Neural crest cell (in vitro differentiated cells): ENCODE measurements at places on chromosomes 1 and 21. TPM values are rescaled to one million over a fixed set of nuclear protein-coding genes. Genes with fewer than 3 reads are reported as not detected.

- no peak for DNase-seq
Observed at GRCh38 chr1:226711976-226712741, 26.9 kb downstream of the ITPKB start.

Gene LAMC1
- 82.0 and 85.8 TPM in 2 replicates for total RNA-seq

DNA sequence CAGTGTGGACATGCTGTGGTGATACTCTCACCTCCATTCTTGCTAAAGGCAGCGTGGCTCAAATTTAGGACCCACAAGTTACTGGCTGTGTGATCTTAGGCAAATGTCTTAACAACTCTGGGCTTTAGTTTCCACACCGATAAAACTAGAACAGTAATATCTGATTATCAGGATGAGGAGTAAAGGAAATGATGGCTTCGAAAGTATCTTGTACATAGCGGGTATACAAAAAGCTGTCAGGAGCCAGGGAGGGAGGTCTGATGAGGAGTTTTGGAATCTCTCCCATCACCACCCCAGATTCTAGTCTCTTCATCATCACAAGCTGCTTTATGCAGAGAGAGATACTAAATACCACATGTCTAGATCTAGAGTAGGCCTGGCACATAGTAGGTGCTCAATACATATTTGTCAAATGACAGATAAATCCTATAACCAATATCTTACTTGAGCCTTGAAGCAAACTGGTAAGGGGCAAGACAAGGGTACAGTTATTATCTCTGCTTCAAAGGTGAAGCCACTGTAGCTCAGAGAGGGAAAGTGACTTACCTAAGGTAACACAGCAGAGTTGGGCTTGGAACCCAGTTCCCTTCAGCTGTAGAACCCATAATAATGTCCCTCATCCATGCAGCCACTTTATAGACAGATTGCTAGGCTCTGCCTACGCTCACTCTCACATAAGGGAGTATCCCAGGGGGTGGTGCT, 9.5 kb upstream of the FGR start:
- DNase-seq, result no peak

DNA sequence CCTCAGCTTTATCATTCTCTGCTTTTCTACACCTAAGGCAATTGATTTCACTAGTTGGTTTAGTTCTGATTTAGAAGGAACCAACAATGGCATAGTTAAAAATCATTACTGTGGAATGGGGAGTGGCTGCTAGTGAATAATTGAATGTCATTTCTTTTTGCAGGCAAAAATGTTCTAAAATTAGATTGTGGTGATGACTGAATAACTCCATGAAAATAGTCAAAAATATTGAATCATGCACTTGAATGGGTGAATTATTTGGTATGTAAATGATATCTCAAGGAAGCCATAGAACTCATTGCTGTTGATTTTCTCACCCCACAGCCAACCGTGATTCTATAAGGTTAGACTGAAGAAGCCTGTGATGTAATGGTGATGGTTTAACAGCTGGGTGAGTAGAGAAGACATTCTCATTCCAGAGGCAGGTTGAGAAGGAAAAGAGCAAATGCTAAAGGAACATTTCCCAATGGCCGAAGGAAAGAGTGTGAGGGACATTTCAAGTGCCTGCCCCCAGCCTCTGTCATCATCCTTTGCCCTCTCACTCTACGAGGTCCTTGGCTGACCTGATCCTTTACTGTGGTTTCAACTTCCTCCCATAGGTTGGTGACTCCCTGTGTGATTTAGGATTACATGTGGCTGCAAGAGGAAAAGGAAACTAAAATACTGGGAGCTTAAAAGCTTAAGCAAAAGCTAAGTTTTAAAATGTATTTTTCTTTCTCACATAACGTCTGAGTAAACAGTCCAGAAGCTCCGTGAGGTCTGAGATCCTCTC, 12.5 kb downstream of the OVAAL start:
- no peak for DNase-seq

DNA sequence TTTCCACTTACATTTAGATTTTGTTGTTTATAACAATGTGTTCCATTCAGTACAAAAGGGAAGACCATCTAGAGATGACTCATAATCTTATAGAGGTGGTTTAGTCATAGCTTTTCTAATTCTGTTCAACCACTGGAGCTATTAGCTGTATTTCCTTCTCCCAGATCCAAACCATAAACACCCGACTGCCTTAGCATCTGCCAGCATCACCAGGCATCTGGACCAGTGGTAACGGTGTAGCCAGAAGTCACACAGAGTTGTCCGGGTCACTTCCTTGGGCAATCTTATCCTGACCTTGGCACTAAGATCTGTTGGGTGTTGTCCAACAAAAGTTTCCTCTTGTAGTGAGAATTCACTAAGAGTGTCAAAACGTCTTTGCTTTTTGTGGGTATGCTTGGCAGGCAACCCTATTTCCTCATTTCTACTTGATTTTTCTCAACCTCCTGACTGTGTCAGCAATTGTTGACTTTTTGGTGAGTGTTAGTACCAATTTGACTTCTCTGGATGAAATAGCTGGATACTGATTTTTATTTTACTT, 372.1 kb upstream of the B3GALT2 start:
- DNase-seq, result no peak

DNA sequence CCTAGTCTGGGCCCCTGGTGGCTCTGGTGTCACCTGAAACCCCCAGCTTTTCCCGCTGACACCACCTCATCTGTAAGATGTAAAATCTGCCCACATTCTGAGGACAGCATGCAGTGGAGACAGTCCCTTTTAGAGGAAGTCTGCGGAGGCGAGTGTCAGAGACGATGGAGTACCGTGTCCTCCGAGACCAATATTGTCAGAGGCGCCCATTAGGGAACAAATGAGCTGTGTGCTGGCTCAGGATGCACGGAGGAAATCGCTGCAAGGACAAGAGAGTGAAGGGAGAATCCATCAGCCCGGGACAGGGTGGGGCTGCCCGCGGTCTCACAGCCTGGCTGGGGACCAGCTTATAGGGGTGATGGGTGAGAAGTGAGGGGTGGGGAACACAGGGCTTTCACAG, 214.8 kb downstream of the MATN1 start:
- DNase-seq, result no peak

DNA sequence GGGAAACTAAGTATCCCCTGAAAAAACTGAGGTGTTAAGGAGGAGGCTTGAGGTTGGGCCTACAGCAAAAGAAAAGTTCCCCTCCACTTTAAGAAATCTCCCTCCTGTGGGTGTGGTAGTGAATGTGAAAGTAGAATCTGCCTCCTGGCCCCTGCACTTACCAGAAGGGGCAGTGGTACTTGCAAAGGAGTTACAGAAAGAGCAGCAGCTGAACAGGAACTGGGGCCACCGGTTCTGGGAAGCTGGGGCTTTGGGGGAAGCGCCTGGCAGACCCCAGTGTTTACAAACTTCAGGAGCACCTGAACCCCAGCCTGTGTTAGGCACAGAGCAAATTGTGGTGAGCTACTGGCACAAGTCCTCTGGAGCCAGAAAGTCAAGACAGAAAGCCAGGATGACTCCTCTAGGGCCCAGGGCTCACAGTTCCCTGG, 250.2 kb upstream of the FGGY start:
- DNase-seq, result no peak

Gene ADGRL4
- total RNA-seq, result 0.75 and 0.98 TPM in 2 replicates

Gene DENND2D
- not detected in 2 replicates for total RNA-seq
